ENCODE measurements at places on chromosomes 5 and 9.
A peak's percentile ranks its signal among the peaks of the same experiment; 100 is the strongest.

DNA sequence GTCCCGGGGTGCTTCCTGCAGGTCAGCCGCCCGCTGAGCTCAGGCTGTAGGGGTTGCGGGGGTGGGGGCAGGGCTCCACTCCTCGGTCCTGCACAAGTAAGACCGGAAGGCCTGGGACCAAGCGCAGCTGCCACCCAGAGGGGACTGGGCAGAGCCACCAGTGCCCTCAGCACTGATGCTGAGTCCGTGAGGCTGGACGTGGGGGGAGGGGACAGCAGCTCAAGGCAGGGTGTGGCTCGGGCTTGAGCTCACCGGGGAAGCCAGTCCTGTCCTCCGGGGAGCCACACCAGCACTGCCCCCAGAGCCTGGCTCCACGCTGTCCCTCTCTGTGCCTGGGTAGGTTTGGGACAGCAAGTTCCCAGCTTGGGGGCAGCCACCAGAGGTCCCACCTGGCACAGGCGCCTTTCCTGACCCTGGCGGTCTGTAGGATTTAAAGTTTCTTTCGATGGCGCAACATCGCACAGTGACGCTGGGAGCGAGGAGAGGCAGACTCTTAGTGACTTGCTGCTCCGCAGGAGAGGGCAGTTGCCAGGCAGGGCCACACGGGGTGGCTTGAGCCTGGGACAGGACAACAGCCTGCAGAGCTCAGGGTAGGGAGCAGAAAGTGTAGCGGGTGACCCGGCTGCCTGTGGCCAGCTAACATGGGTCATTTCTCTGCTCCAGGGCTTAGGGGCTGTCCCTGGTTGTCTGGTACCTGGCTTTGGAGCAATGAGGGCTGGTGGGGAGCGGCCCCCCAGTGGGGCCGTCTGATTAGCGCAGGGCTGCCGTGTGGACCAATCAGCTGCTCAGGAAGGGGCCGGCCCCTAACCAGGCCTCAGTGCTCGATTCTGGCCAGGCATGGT is 5.7 kb downstream of the LCN1 start:
- DNase-seq: no peak

DNA sequence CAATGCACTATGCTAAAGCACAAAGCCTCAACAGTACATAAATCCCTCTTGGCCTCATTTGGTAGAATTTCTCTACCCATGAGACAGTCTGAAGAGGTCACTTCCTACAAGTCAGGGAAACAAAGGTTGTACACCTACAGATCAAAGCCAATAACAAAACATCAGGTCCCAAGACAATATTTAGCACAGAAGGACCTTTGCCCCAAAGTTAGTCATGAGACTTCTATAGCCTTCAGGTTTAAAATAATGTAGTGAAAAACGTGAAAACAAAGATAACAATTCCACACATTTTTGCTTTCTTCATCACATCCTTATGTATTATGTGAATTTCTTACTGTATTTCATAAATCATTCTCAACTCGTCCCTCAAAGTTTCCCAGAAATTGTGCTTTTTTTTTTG is 15.8 kb downstream of the AFF4 start:
- no peak for DNase-seq

GRCh38 chr9:35962126-35962906 is 4.4 kb upstream of the OR2S2 start:
- peak; percentile 97 for DNase-seq

DNA sequence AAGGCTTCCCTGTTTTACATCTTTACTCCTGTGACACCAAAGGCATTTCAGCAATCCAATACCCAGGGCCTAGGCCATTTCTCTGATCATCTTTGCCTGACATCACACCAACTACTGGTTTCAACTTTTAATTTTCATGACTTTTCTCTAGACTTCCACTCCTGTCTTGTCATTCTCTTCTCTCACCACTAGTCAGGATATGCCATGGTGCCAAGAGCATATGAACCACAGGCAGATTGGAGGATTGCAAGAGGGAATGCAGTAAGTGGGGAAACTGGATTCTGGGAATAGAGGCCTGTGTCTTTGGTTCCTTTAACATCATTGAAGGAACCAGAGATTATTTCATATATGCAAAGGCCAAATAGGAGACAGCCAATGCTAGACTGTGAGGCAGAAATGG is 69.3 kb downstream of the ANKRD31 start:
- peak; percentile 11 for DNase-seq

DNA sequence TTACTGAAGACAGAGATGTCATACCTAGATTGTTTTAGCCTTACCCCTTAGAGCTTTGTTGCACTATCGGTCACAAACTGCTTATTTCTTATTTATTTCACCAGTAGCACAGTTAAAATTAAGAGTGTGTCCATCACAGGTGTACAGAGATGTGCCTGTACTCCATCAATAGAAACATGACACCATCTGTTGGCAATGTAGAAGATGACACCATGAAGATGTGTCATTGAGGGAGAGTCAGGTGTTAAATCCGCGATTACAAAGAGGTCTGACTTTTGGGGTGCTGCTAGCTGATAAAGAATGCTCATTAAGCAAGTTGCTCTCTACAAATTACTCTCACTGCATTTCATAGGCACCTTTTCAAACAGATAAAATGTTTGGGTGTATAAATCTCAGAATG is 164.4 kb downstream of the SMARCA2 start:
- no peak for DNase-seq

GRCh38 chr5:17192191-17192590 is 25.2 kb upstream of the BASP1 start:
- DNase-seq: no peak

- no peak for DNase-seq
These were observed 11.0 kb downstream of the SPARC start for GRCh38 chr5:151675611-151676313.

DNA sequence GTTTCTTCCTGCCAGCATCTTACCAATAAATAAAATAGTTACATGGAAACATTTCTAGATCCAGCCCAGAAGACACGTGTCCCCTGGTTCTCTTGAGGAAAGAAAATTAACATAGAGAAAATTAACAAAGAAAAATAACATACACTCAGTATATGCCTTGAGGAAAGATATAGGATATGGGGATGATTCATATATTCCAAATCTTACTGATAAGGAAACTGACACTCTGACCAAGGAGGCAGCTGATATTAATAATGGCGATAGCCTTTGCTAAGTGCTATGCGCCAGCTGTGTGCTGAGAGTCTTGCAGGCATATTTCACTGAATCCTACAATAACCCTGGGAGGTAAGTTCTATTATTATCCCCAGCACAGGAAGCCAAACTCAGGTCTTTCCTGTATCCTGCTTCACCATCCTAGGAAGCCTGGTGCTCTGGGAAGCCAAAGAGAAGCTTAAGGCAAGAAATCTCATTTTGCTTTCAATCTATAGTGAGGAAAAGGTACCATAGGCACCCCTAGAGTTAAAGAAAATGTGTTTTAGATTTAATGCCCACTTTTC is 302.7 kb upstream of the NREP start:
- no peak for DNase-seq

- no peak for DNase-seq
These were observed 46.9 kb upstream of the HSD17B4 start for GRCh38 chr5:119405419-119405818.

DNA sequence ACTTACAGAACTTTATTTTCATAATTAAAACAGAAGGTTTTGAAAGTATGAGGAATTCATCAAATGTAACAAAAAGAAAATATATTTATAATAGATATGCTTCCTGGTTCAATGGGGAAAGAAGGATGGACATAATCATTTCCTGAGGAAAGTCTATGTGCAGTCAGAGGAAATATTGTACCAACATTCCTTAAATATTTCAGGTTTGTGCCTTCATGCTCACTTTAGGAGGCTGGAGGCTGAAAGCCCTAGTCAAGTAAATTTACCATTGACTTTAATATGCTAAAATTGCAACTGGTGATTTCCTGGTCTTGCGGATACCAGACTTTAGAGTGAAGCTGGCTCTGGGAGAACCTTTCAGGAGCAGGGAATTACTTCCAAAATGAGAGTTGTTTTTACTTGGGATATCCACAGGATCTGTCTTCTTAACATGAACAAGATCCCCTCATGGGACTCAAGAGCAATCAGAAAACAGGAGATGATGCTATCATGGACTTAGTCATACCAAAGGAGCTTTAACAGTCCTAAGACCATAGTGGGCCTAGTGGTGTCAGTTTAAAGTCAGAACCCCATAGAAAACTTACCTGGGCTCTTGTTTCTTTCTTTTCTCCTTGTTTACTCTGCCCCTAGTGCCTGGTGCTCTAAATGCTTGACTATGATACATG is 762.8 kb upstream of the GRAMD2B start:
- no peak for DNase-seq

- no peak for DNase-seq
These were observed 43.3 kb downstream of the DOCK8 start for GRCh38 chr9:257957-258356.

GRCh38 chr5:143896516-143896915 is 84.6 kb downstream of the HMHB1 start:
- DNase-seq: peak; percentile 15

GRCh38 chr9:14932641-14933040 is 22.4 kb upstream of the FREM1 start:
- no peak for DNase-seq

DNA sequence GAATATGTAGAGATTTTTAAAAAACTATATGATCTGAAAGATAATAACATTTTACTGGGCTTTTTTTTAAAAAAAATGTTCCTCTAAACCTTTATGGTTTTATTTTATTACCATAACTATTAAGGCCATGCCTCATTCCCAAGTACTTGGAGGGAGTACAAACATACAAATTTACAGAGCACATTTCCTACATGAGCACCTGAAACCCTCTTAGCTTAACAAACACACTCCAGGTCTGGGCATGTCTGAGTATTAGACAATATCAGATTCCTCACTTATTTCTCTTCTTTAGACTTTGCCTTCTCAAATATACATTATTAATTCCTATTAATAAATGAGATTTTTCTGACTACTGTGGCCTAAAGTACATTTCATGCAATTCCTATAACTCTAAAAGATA is 319.2 kb downstream of the SLCO4C1 start:
- no peak for DNase-seq

DNA sequence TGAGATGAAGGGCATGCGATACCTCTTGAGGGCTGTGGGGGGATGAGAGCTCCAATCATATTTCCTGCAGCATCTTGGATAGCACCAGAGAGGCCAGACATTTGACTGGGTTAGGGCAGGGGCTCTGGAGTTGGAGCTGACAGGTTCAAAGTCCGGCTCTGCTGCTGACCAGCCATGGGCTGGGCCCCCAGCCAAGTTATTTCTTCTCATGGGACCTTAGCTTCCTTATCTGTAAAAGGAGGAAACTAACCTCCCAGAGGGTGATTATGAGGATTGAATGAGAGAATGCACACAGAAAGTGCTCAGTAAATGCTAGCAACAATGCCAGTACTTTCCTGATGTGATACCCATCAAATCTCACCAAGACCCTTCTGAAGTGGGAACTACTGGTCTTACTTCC is 65.2 kb upstream of the SLC25A51 start:
- DNase-seq: no peak

DNA sequence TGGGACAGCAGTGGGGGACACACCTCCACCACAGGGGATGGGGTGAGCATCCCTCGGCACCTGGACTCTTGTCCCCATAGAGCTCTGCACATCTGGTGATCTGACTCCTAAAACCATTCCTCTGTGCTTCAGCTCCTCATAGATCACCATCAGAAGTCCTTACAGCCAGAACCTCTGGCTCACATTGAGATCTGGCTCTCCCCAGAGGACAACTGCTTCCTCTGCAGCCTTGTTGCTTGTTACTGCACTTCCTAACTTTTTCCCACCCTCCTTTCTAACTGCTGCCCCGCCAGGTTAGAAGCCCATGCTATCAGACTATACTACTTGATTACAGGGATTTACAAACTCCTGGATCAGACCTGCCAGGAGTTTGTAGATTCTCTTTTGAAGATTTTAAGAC is 64.5 kb downstream of the ARSB start:
- peak; percentile 44 for DNase-seq

DNA sequence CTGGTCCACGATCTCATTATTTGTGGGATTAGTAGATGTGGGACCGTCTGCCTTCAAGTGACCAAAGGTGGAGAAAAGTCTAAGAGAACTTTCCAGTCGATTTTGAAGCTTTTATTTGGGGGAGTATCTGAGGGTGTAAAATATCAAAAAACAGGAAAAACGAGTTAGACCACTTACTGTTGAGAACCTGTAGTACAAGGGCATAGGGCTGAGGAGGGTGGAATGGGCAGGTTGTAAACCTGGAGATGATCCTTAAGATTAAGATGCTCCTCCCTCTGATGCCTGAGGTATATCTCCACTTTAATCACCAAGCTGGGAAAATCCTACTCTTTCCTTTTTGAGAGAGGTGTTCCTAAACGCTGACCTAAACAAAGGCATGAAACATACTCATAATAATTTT is 32.0 kb upstream of the GTF2H2C start:
- no peak for DNase-seq

DNA sequence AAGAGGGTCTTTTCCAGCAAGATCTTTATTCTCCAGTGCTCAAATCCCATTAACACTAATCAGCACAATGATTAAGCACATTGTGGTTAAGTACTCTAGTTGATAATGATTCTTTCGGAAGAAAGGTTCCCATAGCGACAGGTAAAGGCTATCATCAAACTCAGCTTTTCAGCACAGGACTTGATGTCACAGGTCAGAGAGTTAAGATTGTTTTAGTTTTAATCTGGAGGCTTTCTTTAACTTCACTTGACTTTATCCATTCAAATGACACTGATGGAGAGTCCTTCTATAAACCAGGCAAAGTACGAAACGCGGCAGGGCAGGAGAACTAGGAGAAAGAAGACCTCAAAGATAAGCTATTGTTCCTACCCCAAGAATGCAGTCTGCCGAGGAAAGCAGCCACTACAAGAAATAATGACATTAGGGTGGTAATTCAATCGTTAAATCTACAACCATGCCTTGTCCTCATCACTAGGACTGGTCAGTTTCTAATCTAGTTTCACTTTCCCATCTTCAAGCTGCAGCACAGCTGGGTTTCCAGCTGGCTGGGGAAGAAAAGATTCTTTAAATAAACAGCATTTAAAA is 4.6 kb downstream of the NRG2 start:
- peak; percentile 43 for DNase-seq

DNA sequence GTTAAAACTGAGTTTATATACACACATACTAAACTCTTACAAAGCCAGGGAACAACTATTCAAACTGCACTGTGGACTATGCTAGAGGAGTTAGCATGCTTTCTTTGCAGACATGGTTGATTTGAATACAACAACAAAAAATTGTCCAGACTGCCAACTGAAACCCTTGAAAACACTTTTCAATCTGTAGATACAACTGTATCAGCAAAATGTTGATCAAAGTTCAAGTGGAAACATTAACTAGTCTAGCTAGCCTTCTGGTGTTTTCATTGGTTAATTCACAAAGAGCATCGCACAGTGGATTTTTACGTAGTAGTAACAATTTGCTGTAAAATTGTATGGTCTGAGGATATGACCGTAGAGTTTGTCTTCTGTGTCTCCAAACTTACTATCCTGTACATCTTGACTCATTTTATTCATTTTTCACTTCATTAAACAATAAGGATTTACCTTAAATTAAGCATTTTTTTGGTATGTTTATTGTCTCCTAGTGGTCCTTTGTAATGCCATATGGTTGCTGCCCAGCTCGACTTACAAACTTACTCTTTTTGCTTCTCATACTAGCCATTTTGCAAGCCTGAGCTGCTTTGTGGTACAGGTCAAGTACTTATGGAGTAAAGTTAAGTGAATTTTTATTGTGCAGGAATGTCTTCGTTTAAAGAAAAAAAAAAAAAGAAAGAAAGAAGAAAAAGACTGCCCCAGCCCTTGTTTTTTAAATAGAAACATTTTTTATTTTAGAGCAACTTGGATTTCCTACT is 123.4 kb downstream of the ZCCHC7 start:
- no peak for DNase-seq

All from AG20443 (cell line).